Stimulated activated CD8-positive, alpha-beta memory T cell treated with anti-CD3 and anti-CD28 coated beads, Interleukin-7, amount 100 ng/mL, for 1 hour (primary cell): ENCODE measurements at places on chromosomes 5 and 9.

DNA sequence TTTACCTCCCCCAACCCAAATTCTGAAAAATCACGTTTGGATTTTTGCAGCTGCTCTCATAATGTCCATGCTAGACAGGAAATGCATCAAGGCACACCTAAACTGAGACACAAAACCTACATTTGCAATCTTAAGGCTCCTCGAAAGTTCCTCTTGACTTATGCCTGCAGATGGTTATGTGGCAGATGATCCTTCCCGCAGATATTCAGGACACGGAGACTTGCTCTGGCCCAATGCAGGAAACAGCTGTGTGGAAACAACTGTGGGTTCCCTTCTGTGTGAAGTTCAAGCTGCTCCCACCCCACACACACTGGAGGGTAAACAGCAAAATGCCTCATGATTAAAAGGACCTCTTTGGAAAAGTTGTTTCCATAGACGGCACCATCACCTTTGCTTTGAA lies 253.8 kb downstream of the EBF1 start:
- no peak for DNase-seq

GRCh38 chr9:36165826-36166167 lies 3.4 kb upstream of the CCIN start:
- no peak for DNase-seq

GRCh38 chr5:85320495-85320894 lies 935.8 kb upstream of the EDIL3 start:
- no peak for DNase-seq

DNA sequence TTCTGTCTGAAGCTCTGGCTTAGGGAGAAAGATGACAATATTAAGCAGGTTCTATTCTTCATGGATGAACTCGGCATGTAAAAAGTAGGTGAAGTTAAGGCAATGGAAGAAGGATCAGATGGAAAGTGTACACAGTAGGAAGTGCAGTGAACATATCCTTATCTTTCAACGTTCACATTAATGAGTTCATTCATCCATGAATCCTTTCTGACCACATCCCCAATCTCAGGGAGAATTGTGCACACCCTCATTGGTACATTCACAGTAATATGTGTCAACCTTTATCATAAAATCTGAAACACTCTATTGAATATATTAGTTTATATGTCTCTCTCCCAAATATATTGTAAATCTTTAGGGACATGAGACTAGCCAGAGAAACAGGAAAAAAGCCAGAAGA lies 5.5 kb downstream of the GIN1 start:
- DNase-seq: no peak
